Stimulated activated CD8-positive, alpha-beta memory T cell treated with anti-CD3 and anti-CD28 coated beads, Interleukin-15, amount 100 ng/mL, for 4 hours (primary cell): ENCODE measurements at places on chromosomes 12 and 14.

GRCh38 chr12:89156340-89156739 lies 196.0 kb downstream of the DUSP6 start:
- no peak for DNase-seq

GRCh38 chr14:61484031-61484430 lies 162.7 kb downstream of the PRKCH start:
- no peak for DNase-seq

DNA sequence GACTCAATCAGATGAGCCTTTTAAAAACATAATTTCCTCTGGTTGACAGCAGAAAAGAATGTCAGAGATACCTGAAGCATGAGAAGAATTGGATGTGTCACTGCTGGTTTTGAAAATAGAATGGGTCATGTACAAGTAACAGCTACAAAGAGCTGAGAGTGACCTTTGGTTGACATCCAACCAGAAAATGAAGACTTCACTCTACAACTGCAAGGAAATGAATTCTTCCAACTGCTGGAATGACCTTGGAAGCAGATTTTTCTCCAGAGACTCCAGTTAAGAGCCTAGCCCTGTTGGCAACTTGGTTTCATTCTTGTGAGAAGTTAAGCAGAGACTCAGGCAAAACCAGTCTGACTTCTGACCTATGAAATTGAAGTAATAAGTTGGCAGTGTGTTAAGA lies 505.9 kb downstream of the SLC16A7 start:
- DNase-seq = no peak

- no peak for DNase-seq
Observed at GRCh38 chr12:69343357-69343756, 4.8 kb upstream of the LYZ start.

GRCh38 chr12:106328735-106329134 lies 26.2 kb downstream of the TCP11L2 start:
- DNase-seq = no peak
